ENCODE measurements at places on chromosomes 1 and 21.

DNA sequence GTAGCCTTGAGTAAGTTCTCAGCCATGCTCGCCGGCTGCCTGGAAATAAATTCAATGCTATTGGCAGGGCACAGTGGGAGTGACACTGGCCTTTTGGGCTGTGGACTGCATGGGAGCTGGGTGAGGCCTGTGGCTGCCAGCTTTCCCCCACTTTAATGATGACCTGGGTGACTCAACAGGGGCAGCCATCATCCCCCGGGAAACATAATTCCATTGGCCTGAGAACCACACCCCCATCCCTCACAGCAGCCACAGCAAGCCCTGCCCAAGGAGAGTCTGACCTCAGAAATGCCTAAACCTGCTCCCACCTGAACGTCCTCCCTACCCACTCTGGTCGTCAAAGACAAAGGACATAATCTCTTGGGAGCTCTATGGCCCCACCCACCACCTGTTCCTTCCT is 384.0 kb downstream of the LTN1 start:
- H3K4me1 ChIP-seq = no peaks in the 10 kb centered on the region
- no peak overlapping the region for H3K27ac ChIP-seq
- DNase-seq = no peak
- H3K4me3 ChIP-seq = no peak overlapping the region
- H3K36me3 ChIP-seq = no peaks in the 10 kb centered on the region

- no peak overlapping the region for H3K4me3 ChIP-seq
- H3K27ac ChIP-seq = no peak overlapping the region
- no peaks in the 10 kb centered on the region for H3K27me3 ChIP-seq
- no peak for DNase-seq
- H3K36me3 ChIP-seq = no peaks in the 10 kb centered on the region
Measured at GRCh38 chr1:195745189-195746010, 862.8 kb downstream of the KCNT2 start.

GRCh38 chr1:207404849-207405525 is 49.1 kb upstream of the CR2 start:
- DNase-seq = no peak
- H3K27me3 ChIP-seq = no peaks in the 10 kb centered on the region
- peaks cover 11% of the 10 kb centered on the region for H3K4me1 ChIP-seq

DNA sequence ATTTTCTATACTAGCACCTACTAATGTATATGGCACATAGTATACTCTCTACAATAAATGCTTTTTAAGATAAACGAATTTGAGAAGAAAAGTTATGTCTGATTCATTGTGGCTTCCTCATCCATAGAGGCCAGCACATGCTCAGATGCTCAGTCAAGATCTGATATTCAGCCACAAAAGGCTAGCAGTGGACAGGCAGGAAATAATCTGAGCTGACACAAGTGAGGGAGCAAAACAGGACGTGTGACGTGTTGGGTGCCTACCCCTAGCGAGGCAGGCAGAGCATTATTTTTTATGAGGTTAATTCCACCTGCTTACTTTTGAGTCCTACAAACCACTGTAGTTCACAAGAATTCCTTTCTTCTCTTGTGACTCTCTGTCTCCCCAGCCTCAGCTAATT is 550.9 kb downstream of the SMYD3 start:
- H3K4me1 ChIP-seq = no peaks in the 10 kb centered on the region
- no peaks in the 10 kb centered on the region for H3K27me3 ChIP-seq
- no peak for DNase-seq

DNA sequence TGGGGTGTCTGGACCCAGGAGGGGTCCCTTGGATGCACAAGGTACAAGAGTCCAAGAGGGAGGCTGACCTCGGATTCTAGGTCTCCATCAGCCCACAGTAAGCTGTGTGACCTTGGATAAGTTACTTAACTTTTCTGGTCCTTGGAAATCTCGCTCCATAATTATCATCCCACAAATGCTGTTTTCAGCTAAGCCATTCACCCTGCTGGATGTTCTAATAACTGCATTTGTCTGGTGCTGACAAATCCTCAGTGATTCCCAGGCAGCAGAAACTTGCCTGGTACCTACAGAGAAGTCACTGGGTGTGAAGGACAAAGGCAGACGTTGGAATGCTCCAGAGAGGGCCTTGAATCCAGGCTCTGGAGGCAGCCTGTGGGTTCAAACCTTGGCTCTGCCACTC is 89.7 kb downstream of the IGSF21 start:
- no peaks in the 10 kb centered on the region for H3K36me3 ChIP-seq
- no peaks in the 10 kb centered on the region for H3K4me1 ChIP-seq
- H3K27me3 ChIP-seq = no peaks in the 10 kb centered on the region
- DNase-seq = no peak

- no peak for DNase-seq
- H3K27ac ChIP-seq = peak overlapping the region; percentile 48
- H3K27me3 ChIP-seq = no peaks in the 10 kb centered on the region
- no peaks in the 10 kb centered on the region for H3K36me3 ChIP-seq
- H3K4me3 ChIP-seq = no peak overlapping the region
Measured at GRCh38 chr1:27891196-27891889, 19.0 kb downstream of the THEMIS2 start.

GRCh38 chr1:236497908-236498307 is 25.9 kb upstream of the LGALS8 start:
- no peaks in the 10 kb centered on the region for H3K36me3 ChIP-seq
- no peak overlapping the region for H3K27ac ChIP-seq
- H3K4me1 ChIP-seq = no peaks in the 10 kb centered on the region

- DNase-seq = no peak
- H3K27ac ChIP-seq = no peak overlapping the region
- no peak overlapping the region for H3K4me3 ChIP-seq
- H3K36me3 ChIP-seq = no peaks in the 10 kb centered on the region
- H3K4me1 ChIP-seq = no peaks in the 10 kb centered on the region
Measured at GRCh38 chr1:203492082-203492747, 1.7 kb upstream of the OPTC start.

All from right lobe of liver (tissue), 6 donors.